ENCODE measurements at places on chromosomes 2 and 18.

DNA sequence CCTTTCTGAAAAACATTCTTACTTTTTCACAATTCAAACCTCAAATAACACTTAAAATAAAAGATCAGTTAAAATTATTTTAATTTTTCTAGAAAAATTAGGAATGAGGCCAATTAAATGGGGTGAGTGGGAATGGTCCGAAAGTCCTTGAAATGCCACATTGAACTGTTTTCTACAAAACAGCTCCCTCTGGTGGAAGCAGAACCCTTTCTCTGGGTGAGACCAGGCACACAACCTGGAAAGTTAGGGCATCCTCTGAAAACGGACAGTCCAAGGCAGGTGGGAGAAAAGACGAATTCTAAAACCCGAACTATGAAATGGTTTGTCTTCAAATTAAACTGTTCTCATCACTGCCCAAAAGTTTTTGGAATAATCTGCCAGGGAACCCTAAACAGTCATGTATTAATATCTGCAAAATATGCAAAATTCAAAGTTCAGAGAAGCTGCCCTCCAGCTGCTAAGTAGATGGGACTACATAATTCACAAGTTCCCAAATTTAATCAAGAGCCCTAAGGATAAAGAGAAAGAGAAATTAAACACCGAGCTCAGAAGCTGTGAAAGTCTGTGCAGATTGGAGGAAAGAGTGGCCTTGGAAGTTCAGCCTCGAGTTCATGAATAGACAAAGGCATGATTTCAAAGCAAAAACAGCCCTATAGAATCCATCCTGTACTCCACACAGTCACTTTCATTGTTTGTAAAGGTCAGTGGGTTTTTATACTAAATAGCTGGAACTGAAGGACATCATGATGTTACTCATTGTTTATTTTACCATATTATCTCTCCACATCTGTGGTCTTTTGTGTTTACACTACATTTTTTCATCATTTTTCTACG is 108.3 kb downstream of the PIEZO2 start:
- DNase-seq = no peak

DNA sequence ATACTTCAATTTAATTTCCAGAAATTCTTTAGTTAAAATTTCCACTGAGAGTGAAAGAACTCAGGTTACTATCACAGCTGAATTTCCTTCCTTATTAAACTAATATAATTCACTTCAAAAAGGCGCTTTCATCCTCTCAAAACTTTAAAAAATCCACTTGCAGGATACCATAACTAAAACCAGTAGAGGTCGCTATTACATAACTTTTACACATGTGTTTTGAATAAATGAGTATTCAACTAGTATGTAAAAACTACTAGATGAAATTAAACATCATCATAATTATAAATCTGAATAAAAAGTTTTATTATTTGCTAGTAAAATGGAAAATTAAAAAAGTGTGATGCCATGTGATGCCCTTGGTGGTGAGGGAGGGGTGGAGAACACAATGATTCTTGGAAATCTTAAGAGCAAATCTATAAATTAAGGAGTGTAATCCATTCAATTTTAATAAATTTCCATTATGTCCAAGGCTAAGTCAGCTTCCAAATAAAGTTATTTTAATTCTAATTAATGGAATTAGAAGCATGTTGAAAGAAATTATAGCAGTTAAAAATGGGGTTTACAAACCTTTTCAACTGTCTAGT is 61.4 kb downstream of the SOS1 start:
- peak; percentile 54 for DNase-seq

DNA sequence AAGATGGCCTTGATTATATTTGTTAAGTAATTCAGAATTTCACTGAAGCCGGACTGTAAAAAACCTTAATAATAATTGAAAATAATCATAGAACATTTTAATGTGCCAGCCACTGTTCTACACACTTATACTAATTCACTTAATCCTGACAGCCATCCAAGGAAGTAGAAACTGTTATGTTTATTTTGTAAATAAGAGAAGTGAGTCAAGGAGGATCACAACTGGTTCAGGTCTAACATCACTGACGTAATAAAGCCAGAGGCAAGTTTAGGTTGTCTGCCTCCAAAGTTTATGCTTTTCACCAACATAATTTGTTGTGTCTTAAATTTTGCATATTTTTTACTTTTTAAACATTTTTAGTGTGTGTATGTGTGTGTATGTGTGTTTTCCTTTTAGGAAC is 436.1 kb downstream of the LRRTM4 start:
- DNase-seq = no peak

GRCh38 chr2:42977270-42978174 is 185.1 kb upstream of the HAAO start:
- no peak for DNase-seq

- no peak for DNase-seq
These were observed 105.7 kb upstream of the GPC1 start for GRCh38 chr2:240329778-240330177.

- DNase-seq = peak; percentile 82
These were observed 28.5 kb upstream of the MCFD2 start for GRCh38 chr2:46943881-46944798.

GRCh38 chr2:197280015-197280702 is 30.4 kb downstream of the ANKRD44 start:
- DNase-seq = no peak

- no peak for DNase-seq
These were observed 22.6 kb downstream of the FER1L5 start for GRCh38 chr2:96665083-96665569.

GRCh38 chr2:8298783-8299182 is 383.1 kb upstream of the ID2 start:
- no peak for DNase-seq

DNA sequence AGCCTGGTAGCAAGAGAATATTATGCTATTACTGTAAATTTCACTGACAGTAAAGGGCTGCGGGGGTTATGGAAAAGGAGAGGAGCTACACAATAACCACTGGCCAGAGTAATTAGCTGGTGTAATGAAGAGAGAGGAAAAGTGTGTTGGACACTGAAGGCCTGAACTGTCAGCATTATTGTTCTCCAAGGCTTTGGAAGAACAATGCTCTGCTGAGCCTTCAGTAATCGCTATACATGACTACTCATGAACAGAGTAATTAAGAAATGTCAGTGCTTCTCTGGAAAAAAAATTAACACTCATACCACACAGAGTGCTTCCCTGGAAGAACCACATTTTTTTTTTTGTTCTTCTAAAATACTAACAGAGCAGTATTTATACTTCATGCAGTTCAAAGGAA is 931.3 kb downstream of the CPS1 start:
- DNase-seq = no peak

- DNase-seq = no peak
These were observed 300.7 kb upstream of the MEIS1 start for GRCh38 chr2:66134138-66134701.

- no peak for DNase-seq
These were observed 52.8 kb downstream of the FAM178B start for GRCh38 chr2:96933305-96934181.

DNA sequence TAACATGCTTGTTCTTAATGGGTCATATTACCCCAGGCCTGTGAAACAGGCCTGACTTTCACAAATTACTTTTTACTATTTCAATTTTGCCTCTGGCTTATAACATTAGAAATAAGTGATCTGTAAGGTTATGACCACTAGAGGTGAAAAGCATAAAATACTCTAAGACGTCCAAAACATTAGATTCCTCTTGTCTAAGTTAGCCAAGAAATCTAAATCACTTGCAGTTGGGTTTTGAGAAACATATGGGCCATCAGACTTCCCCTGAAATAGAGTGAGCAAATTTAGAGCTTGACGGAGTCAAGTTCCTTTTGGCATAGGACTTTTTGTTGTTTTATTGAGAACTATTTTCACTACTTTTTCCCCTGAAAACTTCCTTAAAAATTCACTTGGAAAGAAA is 32.7 kb upstream of the RIT2 start:
- DNase-seq = no peak

DNA sequence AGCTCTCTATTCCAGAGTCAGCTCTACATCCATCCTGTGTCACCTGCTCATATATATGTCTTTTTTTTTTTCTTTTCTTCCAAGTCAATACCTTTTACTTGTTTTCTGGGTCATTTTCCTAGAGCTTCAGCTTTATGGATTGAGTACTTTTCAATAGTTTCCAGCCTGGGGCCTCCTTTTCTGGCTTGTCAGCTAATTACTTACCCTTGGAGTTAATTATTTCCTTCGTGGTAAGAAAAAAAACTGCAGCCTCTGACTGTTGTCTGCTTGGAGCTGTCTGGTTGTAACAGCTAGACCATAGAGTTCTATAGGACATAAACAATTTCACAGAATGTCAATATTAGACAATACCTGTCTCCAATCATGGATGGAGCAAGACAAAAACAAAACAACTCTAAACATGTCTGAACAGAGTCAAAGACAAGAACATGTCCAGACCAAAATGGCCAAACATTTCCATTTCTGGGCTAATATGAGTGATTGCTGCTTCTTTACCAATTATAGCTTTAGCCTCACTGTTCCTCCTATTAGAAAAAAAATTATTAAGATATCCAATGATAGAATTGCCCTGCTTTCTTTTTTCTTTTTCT is 643.1 kb downstream of the SLC4A3 start:
- DNase-seq = no peak

DNA sequence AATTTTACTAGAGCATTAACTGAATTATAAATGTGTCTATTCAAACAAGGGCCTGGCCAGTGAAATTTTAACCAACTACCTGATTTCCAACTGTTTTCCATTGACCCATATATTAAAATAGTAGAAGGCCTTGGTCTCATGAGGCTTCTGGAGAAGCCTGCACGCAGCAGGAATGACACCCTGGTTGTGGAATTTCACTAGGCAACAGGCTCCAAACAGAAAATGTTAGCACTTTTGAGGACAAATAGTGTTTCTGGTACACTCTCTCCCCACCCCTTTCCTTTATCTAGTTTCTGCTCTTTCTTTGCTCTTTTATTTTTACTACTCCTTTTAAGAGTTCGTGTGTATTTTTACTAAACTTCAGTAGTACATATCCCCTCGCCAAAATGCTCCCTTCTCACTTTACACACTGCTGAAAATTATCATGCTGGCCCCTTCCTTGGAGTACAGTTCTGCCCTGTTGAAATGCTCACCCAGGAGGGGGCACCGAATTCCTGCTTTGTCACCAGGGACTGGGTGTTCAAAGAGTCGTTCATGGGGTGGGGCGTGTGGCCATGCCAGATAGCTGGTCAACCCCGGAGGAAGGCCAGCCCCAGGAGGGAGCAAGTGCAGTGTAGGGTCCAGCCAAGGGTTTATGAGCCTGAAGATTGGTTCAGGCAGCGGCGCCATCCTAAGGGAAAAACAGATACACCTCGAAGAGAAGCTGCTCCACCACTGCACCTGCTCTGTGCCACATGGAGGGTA is 22.1 kb upstream of the COL6A3 start:
- DNase-seq = no peak

- no peak for DNase-seq
These were observed 660.1 kb upstream of the RAB6C start for GRCh38 chr2:129319422-129319717.

DNA sequence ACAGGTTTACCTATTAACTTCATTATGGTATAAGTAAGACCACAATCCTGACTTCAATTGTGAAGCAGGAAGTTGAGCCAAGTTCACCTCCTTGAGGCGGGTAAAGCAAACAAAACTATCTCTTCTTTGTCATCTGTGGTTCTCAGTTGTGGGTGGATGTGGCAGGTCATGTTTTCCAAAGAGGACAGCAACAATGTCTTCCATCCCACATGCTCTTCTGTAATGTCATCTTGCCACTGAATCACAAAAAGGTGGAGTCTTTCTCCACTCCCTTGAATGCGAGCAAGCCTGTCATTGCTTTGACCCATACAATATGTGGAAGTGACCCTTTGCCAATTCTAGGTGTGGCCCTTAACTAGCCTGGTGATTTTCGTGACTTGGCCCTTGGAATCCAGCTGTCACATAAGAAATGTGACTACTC is 98.7 kb downstream of the GRB14 start:
- no peak for DNase-seq

DNA sequence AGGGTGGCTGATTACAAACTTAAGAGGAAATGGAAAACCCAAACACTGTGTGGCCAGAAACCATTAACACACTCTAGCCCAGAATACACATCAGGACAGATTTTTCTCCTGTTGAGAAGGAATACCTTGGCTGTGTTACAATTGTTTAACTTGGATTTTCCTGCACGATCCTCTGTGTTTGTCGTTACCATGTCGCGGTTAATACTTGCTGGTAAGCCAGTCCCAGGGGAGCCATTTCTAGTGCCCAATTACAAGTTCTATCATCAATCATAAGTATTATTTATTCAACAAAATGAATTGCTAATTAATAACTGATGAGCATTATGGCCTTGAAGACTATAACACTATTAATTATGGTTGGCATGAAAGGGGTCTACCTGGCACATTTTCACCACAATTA is 146.8 kb downstream of the LNPK start:
- no peak for DNase-seq

DNA sequence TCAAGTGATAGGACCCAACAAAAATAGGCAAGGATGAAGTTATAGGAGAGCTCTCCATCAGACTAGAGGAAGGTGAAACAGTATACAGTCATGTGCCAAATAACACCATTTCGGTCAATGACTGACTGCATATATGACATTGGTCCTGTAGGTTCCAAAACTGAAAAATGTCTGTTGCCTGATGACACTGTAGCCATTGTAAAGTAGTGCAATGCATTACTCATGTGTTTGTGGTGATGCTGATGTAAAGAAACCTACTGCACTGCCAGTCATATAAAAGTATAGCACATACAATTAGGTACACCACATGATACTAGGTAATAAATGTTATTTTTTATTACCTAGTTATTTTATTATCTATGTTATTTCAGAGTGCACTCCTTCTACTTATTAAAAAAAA is 147.9 kb downstream of the GREB1L start:
- no peak for DNase-seq

- no peak for DNase-seq
These were observed 89.7 kb upstream of the MSH2 start for GRCh38 chr2:47313141-47313691.

DNA sequence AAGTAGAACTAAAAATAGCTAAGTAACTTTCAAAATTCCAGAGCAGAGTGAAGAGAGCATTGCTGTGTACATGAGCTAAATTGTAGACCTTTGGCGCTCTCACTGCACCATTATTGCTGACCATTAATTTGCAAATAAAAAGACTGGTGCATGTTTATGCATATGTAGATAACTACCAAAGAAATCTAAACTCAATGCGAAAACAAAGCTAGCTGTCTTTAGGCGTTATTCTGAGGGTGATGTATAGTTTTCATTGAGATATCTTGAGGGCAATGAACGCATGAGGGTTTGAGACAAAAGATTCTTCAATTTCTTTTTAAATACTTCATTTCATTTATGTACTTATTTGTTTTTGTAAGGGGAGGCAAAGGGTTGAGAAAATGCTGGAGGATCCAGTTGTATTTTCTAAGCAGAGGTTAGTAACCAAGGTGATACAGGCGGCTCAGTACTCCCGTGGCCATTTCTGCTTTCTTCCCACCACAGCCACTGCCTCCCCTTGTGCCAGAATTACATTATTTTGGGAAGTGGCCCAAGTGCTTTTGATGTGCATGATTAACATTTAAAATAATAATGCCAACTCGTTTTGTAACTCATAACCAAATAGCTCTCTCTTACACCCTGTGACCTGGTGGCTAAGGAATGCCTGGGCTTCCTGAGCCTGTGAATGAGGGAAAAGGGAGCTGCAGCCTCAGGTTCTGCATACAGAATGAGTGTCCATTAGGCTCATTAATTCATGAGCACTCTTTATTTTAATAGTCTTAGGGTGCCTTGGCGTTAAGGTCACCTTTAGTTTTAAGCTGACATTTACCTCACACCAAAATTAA is 797.8 kb upstream of the GYPC start:
- no peak for DNase-seq
